ENCODE measurements at places on chromosomes 16 and 17.

DNA sequence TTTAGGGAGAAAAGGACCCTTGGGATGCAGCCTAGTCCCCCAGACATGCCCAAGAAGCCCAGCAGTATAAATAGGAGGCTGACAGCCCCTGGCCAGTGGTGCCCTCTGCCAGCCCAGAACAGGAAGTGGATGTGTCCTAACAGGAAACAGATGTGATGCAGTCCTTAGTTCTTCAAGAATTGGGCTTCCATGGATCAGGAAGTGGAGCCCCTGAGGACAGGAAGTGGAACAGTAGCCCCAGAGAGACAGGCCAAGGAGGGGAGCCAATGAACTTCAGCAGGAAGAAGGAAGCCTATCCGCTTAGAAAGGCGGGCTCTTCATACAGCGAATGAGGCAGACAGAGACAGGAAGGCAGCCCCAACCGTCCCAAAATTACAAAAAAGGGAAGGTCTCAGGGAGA is 7.2 kb downstream of the CTF1 start:
- no peak for DNase-seq

GRCh38 chr17:900336-900934 is 79.1 kb downstream of the NXN start:
- DNase-seq: no peak

DNA sequence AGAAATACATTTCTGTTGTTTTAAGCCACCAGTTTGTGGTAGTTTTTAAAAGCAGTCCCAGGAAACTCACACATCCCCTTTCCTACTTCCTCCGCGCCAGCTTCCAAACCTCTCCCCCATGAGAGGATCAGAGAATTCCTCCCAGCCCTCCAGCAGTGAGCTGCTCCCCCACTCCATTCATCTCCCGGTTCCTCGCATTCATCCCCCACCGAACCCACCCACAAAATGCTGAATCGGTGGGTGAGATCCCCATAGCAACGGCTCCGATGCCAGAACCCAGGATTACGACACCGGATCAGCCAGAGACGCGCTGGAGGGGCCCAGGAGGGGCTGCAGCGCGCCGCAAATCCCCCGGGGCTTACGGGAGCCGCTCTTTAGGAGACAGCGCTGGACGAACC is 251.4 kb upstream of the RPL38 start:
- DNase-seq: peak; percentile 52

GRCh38 chr17:72411124-72411563 is 290.3 kb downstream of the SOX9 start:
- no peak for DNase-seq

DNA sequence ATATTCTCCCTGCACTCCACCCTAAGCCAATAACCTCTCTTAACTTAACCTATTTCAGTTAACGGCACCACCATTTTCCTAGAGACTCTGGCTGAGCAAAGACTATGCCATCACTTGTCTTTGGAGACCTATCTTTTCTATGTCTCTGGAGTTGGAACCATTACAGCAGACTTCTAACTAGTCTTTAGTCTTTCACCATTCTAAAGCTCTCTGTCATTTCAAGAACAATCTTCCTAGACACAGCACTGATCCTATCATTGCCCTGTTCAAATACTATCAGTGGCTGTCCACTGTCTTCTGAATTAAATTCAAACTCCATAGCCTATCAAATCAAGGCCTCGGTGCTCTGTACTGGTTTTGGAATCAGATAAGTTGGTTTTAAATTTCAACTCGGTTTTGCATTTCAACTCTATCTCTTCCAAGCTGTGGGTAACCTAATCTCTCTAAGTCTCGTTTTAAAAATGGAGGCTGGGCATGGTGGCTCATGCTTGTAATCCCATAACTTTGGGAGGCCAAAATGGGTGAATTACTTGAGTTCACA is 31.9 kb downstream of the RNF43 start:
- DNase-seq: no peak

- peak; percentile 45 for DNase-seq
Observed at GRCh38 chr17:27622986-27623385, 8.0 kb upstream of the LGALS9 start.

GRCh38 chr16:3995001-3995400 is 114.5 kb upstream of the CREBBP start:
- no peak for DNase-seq

DNA sequence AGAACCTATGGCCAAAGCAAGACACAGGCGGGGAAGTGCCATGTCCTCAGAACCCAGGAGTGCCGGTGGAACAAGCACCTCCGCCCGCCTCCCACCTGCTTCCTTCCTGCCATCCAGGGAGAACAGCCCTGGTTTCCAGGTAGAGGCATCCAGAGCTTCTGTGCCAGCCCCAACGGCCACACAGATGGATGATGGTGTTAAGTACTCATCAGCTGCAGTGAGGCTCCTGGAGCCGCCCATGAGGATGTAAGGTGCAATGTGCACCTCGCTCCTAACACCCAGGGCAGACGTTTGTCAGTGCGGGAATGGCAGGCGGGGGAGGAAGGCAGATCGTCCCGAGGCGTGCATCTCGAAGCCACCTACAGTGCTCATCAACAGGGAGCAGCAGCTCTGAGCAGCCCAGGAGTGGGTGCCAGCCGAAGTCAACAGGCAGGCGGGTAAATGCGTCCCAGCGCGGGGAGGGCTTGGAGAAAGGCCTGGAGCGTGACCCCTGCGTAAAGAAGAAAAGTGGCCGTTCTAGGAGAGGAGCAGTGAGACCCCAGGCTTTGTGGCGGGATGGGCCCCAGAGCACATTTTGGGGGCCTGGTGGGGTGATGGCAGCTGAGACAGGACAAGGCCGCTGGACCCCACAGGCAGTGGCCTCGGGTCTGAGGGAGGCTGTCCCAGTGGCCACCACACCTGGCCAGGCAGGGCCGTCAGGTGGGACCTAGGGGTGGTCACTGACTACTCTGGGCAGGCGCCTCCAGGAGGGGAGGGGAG is 46.1 kb upstream of the ACSF3 start:
- DNase-seq: peak; percentile 78

DNA sequence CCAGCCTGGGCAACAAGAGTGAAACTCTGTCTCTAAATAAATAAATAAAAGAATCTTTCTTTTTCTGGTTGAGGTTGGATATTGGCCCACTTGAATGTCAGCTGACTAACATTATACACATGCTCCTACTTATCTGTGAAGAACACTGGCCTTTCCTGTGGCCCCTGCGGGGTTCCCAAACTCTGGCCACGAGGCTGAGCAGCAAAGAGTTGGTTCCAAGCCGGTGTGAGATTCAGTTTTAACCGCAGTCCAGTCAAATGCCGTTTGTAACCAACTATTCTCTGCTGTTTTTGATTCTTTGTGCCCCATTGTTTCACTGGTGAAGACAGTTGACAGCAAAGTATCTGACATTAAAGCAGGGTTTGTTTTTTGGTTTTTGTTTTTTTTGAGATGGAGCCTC is 11.2 kb downstream of the ETV4 start:
- DNase-seq: no peak

DNA sequence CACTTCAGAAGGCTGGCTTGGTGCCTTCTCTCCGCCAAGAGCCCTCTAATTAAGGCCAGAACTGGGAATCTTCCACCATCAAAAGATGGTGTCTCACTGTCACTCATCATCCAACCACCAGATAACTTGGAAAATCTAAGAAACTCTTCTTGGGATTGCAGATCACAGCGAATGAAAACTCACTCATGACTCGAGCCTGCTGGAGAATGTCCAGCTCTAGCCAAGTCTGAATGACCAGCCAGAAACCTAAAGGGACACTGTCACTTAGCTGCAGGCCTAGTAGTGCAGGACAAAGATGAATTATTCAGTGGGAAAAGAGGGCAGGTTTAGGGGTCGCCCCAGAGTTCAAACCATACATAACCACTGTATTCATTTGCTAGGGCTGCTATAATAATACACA is 107.8 kb downstream of the XYLT1 start:
- no peak for DNase-seq

- DNase-seq: no peak
Observed at GRCh38 chr16:52597772-52598483, 51.0 kb upstream of the TOX3 start.
